ENCODE measurements at places on chromosomes 2 and 18.

DNA sequence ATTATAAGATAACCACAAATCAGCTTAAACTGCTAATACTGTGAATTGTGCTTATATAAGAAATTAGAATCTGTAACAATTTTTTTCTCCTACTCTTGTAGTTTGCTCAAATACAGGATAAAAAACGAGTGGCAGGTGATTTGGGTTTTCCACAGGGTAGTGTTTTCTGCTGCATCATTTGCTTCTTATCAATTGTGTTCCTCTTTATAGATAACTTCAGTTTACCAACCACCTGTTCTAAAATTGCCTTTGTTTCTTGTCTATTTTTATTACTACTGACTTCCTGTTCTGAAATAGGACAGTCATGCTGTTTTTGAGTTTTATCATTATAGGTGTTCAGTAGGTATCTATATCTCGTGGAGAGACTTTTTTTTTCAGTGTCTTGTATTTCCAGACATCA is 56.9 kb downstream of the MFSD6 start:
- no peak for DNase-seq

DNA sequence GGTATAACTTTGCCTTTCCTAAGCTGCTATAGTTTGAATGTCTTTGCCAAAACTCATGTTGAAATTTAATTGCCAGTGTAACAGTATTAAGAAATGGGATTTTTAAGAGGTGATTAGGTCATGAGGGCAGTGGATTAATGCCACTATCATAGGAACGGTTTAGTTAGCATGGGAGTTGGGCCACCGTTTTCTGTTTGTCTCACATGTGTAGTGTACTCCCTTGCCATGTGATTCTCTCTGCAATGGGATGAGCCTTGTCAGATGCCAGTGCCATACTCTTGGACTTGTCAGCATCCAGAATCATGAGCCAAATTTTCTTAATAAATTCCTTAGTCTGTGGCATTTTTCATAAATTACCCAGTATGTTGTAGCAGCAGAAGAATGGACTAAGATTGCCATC is 388.9 kb upstream of the RGPD4 start:
- no peak for DNase-seq

- DNase-seq: no peak
Measured at GRCh38 chr2:49832555-49832954, 678.2 kb upstream of the FSHR start.

- peak; percentile 10 for DNase-seq
Measured at GRCh38 chr18:63309422-63309821, 10.1 kb downstream of the BCL2 start.

- DNase-seq: no peak
Measured at GRCh38 chr2:219099329-219099728, 38.6 kb upstream of the IHH start.

DNA sequence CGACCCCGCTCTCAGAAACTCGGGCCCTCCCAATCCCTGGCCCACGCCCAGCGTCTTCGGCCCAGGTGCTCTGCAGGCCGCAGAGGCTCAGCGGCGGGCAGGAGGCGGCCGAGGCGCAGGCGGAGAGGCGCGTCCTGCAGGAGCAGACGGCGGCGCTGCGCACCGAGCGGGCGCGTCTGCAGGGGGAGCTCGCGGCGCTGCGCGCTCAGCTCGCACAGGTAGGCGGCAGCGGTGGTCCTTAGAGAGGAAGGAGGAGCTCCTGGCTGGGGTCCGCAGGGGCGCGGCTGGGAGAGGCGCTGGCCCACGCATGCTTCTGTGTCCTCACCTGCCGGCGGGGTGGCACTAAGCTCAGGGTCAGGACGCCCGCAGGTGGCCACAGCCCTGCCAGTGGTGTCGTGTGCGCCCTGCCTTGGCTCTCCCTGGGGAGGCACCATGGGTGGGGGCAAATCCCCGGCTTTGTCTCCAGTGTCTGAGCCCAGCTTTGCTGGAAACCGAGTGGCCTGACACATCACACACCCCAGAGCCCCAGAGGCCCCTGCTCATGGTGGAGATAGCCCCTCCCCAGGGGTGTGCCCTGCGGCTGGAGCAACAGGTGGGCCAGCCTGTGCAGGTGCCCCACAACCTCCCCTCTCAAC is 14.9 kb upstream of the SNED1 start:
- DNase-seq: peak; percentile 40

DNA sequence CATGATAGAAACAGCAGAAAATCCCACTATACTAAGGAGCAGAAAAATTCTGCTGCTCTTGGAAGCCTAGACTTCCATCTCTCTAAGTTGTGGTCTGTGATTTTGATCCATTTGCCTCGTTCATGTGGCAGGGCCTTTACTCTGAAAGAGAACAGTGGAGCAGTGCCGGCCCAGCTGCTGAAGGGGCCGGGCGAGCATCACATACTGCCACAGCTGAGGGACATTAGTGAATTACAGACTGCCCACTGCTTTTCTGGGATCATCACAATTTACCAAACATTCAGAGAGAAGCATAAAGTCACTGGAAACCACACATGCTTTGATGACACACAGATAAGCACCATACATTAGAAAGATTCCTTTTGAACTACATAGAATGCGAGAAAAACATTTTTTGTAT is 217.0 kb upstream of the BOD1L2 start:
- DNase-seq: no peak

GRCh38 chr18:44871771-44872170 is 191.1 kb downstream of the SETBP1 start:
- DNase-seq: no peak

DNA sequence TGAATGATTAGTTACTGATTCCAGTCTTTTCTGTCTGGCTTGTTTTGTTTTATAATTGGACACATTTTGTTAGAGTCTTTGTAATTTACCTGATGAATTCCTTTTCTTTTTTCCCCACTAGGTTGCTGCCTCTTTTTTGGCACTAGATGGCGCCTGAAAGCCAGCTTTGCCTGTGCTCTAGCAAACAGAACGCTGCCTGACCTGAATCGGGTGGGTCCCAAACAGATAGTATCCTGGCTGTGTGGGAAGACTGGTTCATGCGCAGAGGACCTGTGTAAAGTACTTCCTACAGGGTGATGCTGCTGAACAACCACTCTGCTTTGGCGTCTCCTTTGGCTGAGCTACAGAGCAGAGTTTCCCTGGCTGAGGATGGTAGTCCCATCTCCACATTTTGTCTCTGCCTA is 288.2 kb downstream of the IKZF2 start:
- DNase-seq: no peak

- DNase-seq: no peak
Measured at GRCh38 chr2:173099271-173099670, 23.6 kb downstream of the MAP3K20 start.

DNA sequence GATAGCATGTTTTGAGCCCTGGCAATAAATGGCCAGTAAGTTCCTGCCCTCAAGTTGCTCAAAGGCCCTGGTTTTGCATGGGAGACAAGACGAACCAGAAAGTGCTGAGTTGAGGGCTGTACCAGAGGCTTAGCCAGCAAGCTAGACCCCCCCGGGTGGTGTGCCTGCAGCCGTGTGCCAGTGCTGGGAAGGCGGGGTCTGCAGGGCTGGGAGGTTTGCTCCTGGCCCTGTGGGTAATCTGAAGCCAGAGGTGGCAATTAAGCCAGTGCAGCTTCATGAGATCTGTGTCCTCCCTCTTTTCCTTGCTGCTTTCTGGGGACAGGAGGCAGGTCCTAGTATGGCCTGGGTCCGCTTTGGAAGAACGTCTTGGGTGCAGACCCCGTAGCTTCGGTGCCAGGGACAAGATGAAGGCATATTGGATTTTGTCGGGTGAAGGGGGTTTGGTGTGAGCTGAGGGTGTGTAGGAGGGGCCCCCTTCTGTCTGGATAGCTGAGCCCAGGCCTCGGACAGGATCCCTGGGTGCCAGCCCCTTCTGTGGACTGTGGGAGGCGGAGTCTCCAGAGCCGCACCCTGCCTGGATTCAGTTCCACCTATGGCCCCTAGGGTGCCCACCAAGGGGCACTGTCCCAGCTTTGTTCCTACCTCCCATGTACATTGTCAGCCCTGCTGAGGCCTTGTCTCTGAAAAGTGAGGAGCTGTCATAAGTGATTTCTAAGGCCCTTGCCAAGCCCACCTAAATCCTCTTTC is 15.6 kb downstream of the ATOH8 start:
- DNase-seq: no peak

- no peak for DNase-seq
Measured at GRCh38 chr2:199581935-199582360, 124.2 kb upstream of the SATB2 start.

DNA sequence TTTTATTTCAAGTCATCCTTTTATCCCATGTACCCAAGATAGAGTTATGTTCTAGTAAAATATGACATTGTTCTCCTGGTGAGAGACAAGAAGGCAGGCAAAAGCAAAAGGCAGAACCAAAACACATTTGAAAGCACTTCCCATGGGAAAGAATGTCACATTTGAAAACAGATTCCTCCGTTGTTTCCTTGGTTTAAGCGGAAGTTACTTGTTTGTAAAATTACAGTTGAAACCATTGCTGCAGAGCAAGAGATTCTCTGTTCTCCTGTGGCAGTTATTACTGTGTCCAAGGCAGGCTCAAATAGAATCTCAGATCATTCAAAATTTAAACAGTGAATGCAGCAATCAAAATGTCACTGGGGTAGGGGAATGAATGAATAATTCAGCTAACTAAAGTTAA is 149.6 kb downstream of the MTCL1 start:
- no peak for DNase-seq

DNA sequence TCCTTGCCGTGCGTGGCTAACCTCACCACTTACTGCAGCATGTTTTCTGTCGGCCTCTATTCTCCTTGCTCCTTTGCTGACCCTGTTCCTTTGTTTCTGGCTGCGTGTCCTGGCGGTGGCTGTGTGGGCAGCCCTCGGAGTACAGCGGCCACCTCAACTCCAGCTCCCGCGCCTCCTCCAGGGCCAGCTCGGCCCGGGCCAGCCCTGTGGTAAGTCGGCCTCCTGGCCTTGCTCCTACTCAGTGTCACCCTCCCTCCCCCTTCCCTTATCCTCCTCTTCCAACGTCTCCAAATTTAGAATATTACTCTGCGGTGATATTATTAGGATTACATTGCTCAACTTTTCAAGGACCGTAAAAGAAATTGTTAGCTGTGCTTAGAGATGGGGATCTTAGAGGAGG is 59.5 kb upstream of the RBM44 start:
- DNase-seq: no peak

DNA sequence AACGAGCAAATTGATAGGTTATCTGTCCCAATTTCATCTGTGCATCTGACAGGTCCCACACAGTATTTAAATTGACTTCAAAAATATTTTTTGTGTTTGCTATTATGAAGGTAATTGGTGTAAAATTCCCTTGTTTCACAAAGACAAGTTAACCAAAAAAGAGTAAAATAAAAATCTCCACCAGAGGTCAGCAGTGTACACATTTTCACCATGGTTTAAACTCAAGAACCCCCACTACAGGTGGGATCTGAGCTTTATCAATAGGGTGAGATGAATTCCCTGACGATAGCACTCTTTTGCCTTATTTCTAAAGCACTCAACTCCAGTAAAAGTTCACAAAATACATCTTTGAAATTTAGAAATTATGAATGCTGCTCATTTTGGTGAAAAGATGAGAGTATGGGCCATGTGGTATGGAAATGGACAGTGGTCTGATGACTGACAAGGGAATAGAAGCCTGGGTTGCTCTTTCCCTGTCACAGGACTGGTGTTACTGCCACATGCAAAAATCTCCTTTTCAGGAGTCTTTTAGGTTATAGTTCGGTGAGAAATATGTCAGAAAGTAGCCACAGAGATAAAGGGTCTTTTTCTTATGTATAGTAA is 68.0 kb downstream of the SERPINB8 start:
- no peak for DNase-seq

GRCh38 chr2:121748202-121748601 is 7.2 kb upstream of the TSN start:
- no peak for DNase-seq

- DNase-seq: peak; percentile 39
Measured at GRCh38 chr2:190119257-190119656, 56.7 kb upstream of the MSTN start.

- no peak for DNase-seq
Measured at GRCh38 chr2:44139741-44140140, 28.9 kb upstream of the PPM1B start.

GRCh38 chr2:106800976-106801655 is 84.9 kb downstream of the ST6GAL2 start:
- no peak for DNase-seq

DNA sequence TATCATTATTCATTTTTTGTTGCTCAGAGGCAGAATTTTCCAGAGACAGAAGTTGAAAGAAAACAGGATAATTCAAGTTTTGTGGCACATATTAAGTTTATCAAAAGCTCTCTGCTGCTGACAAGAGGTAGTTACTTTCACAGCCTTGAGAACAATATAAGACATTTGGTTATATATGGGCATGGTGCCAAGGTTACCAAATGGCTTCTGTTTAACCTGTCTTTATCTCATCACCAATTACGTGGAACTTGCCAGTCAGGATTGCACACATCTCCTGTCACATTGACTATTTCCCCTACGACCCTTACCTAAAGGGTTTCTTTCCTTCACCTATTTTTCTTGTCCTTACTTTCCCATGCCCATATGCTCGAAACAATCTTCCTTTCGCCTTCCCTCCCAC is 35.9 kb downstream of the KLF7 start:
- no peak for DNase-seq

- DNase-seq: no peak
Measured at GRCh38 chr18:10116574-10116973, 202.8 kb downstream of the VAPA start.

GRCh38 chr18:40413160-40413559 is 1541.9 kb upstream of the PIK3C3 start:
- no peak for DNase-seq

DNA sequence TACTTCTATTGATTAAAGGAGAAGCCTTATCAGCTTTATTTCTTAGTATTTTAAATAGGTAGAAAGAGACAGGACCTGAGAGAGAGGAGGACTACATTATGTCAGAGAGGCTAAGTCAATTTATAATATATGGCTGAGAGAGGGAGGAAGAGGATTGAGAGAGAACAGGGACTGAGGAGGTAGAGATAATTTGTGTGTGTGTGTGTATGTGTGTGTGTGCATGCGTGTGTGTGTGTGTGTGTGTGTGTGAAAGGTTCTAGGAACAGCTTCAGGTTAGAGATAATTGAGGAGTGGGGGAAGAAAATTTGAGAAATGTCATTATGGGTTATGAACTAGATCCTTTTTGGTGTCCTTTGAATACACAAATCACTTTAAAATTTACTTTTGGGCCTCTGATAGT is 15.2 kb downstream of the DOK1 start:
- no peak for DNase-seq

DNA sequence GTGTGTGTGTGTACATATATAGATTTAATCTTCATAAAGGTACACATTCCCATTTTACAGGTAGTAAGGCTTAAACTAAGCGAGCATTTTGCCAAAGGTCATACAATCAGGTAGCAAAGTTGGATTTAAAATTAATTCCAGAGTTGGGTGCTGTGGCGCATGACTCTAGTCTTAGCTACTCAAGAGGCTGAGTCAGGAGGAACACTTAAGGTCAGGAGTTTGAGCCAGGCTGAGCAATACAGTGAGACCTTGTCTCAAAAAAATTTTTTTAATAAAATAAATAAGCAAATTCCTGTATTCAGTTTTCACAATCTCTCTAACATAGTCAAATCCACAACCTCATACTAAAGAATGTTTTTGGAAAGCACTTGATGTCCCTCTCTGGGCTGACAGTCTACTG is 111.5 kb upstream of the LDLRAD4 start:
- DNase-seq: no peak
